ENCODE measurements at places on chromosomes 4 and X.
A peak's percentile ranks its signal among the peaks of the same experiment; 100 is the strongest.

- DNase-seq: no peak
- no peak overlapping the region for H3K27ac ChIP-seq
- H3K36me3 ChIP-seq: no peaks in the 10 kb centered on the region
- no peaks in the 10 kb centered on the region for H3K4me1 ChIP-seq
- no peak overlapping the region for H3K4me3 ChIP-seq
Measured at GRCh38 chr4:74523096-74523495, 78.2 kb downstream of the AREG start.

DNA sequence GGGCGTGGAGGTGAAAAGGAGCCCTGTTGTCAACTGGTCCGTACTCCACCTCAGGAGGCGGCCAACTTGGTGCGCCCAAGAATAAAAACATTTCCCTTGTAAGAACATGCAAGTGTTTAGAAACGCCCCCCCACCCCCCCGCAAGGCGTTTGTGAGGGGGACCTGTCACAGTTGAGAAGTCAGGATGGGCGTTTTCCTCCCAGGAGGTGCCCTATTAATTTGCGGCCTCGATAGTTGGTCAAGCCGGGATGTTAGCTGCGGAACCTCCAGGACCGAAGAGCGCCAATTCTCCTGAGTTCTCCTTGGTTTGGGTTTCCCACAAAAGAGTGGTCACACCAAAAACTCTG lies 651 bp upstream of the SAP30 start:
- peaks cover 25% of the 10 kb centered on the region for H3K4me1 ChIP-seq
- H3K4me3 ChIP-seq: peak overlapping the region; percentile 100
- peaks cover 8% of the 10 kb centered on the region for H3K36me3 ChIP-seq
- peaks cover 7% of the 10 kb centered on the region for H3K27me3 ChIP-seq

DNA sequence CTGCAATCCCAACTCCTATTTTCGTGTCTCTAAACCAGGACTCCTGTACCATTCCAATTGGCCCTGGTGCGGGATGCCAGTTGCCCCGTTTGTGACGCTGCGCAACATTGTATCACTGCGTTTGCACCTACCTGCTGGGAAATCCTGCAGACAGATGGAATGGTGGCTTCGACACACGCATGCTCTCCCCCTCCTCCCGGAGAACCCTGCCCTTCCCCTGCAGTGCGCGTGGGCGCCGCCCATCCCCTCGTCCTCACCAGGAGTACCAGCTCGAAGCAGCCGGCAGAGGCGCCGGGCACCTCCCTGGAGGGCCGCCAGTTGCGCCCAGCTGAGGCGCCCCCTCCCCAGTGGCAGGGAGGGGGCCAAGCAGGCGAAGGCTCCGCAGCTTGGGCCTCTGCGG lies 1.4 kb downstream of the DGKK start:
- H3K4me3 ChIP-seq: peak overlapping the region; percentile 76
- peaks cover 50% of the 10 kb centered on the region for H3K4me1 ChIP-seq
- peak; percentile 27 for DNase-seq
- H3K36me3 ChIP-seq: no peaks in the 10 kb centered on the region
- no peak overlapping the region for H3K27ac ChIP-seq
- peaks cover 79% of the 10 kb centered on the region for H3K27me3 ChIP-seq

DNA sequence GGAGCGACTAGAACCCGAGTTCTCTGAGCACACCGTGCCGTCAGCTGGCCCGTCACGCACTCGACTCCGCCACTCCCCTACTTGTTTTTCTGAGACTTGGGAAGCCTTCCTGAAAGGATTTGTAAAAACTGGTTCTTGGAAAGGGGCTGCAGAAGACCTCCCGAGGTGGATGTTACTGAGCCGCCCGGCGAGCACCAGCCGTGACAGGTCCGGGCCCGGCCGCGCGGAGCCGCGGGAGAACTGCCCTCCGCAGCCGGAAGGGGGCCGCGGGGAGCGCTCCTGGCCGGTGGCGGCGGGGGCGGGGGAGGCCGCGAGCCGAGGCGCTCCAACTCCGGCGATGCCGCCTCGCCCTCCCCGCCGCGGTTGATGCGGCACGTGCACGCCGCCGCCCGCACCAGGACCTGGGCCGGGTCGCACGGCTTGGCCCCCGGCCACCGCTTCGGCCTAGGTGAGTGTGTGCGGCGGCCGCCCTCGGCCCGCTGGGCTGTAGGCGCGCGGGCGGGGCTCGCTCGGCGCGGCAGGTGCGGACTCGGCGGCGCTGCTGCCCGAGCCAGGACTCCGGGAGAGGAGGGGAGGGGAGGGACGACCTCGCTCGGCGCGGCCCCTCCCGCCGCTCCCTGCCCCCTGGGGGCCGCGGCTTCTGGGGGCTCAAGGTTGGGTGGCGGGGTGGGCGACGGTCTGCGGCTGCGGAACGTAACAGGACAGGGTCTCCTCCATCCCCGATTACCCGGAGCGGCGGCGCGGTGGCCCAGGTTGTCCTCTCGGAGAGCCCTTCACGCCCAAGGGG lies 1.7 kb downstream of the SPRY1 start:
- H3K27ac ChIP-seq: peak overlapping the region; percentile 89
- peak overlapping the region; percentile 99 for H3K4me3 ChIP-seq
- H3K27me3 ChIP-seq: no peaks in the 10 kb centered on the region
- peaks cover 35% of the 10 kb centered on the region for H3K4me1 ChIP-seq
- peaks cover 40% of the 10 kb centered on the region for H3K36me3 ChIP-seq

GRCh38 chr4:122577808-122578781 lies 42.8 kb downstream of the IL21 start:
- peaks cover 15% of the 10 kb centered on the region for H3K36me3 ChIP-seq
- peak; percentile 63 for DNase-seq
- no peaks in the 10 kb centered on the region for H3K4me1 ChIP-seq

- peaks cover 3% of the 10 kb centered on the region for H3K36me3 ChIP-seq
- no peak for DNase-seq
- no peak overlapping the region for H3K27ac ChIP-seq
- no peaks in the 10 kb centered on the region for H3K27me3 ChIP-seq
Measured at GRCh38 chr4:183038436-183038835, 60.6 kb upstream of the WWC2 start.

DNA sequence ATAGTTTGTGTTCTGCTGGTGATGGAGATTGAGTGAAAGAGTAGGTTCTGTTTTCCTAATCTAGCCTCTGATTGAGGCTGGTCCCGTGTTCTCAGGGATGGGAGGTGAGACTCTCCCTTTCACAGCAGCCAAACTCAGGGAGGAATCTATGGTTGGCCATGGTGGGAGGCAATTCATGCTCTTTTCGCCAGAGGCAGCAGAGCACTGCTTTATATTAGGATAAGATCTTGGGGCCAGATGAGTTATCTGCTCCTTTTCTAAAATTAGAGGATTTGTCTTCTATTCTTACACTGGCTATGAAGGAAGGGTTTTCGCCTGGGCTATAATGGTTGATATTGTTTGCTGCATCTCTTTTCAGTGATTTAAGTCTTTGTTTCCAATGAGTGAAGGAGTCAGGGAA lies 63.9 kb upstream of the NLGN4X start:
- DNase-seq: peak; percentile 18
- H3K4me3 ChIP-seq: no peak overlapping the region
- H3K27ac ChIP-seq: 0 out of 2 replicates have a peak overlapping the region, but pooled peaks have one; percentile 47
- no peaks in the 10 kb centered on the region for H3K36me3 ChIP-seq
- H3K4me1 ChIP-seq: peaks cover 9% of the 10 kb centered on the region

DNA sequence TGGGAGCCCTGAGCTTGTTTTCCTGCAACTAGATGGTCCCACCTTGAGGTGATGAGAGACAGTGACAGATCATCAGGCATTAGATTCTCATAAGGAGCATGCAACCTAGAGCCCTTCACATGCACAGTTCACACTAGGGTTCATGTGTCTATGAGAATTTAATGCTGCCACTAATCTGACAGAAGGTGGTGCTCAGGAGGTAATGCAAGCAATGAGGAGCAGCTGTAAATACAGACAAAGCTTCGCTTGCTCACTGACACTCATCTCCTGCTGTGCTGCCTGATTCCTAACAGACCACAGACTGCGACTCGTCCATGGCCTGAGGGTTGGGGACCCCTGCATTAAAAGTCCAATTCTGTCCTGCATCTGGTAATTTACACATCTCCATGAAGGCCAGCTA lies 141.6 kb downstream of the KCNIP4 start:
- H3K27ac ChIP-seq: no peak overlapping the region
- no peaks in the 10 kb centered on the region for H3K27me3 ChIP-seq
- peaks cover 3% of the 10 kb centered on the region for H3K36me3 ChIP-seq
- H3K4me3 ChIP-seq: no peak overlapping the region
- DNase-seq: no peak
